ENCODE measurements at places on chromosomes 3 and 15. TPM values are rescaled to one million over a fixed set of nuclear protein-coding genes. Genes with fewer than 3 reads are reported as not detected.

ABHD6 gene
- total RNA-seq, result 17.2 TPM

CCDC39 gene
- not detected for total RNA-seq

EXOG gene
- 16.6 TPM for total RNA-seq

GALK2 gene
- 45.1 TPM for total RNA-seq

MESP1 gene
- total RNA-seq, result not detected

EOMES gene
- 0.20 TPM for total RNA-seq

All from G401 (cell line).